ENCODE measurements at places on chromosomes 4 and X.

GRCh38 chr4:140743194-140743931, 12.8 kb downstream of the TBC1D9 start:
- no peak for DNase-seq

DNA sequence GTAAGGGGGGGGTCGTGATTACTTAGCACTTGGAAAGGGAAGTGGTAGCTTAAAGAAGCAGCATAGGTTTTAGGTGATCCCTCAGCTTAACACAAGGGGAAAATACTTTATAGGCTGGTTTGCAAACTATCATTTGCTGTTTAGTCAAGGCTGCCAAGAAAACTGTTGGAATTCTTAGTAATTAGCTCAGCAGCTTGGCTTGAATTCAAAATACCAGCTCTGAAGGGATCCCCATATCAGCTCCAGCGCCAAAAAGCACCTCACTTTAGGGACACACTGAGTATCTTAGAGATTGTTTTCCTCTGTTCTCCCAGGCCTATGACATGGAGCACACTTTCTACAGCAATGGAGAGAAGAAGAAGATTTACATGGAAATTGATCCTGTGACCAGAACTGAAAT, 8.8 kb downstream of the TNMD start:
- DNase-seq = no peak

- DNase-seq = no peak
Observed at GRCh38 chrX:135425026-135425965, 3.6 kb downstream of the SMIM10L2A start.

DNA sequence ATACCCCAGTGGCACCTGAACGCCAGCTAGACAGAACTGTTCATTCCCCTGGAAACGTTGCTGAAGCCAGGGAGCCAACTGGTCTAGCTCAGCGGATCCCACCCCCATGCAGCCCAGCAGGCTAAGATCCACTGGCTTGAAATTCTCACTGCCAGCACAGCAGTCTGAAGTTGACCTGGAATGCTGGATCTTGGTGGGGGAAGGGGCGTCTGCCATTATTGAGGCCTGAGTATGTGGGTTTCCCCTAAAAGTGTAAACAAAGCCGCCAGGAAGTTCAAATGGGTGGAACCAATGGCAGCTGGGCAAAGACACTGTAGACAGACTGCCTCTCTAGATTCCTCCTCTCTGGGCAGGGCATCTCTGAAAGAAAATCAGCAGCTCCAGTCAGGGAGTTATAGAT, 213.0 kb downstream of the NKX6-1 start:
- DNase-seq = no peak

GRCh38 chr4:118964891-118965411, 76.3 kb downstream of the SYNPO2 start:
- no peak for DNase-seq

- no peak for DNase-seq
Observed at GRCh38 chr4:122458625-122459024, 2.1 kb upstream of the IL2 start.

DNA sequence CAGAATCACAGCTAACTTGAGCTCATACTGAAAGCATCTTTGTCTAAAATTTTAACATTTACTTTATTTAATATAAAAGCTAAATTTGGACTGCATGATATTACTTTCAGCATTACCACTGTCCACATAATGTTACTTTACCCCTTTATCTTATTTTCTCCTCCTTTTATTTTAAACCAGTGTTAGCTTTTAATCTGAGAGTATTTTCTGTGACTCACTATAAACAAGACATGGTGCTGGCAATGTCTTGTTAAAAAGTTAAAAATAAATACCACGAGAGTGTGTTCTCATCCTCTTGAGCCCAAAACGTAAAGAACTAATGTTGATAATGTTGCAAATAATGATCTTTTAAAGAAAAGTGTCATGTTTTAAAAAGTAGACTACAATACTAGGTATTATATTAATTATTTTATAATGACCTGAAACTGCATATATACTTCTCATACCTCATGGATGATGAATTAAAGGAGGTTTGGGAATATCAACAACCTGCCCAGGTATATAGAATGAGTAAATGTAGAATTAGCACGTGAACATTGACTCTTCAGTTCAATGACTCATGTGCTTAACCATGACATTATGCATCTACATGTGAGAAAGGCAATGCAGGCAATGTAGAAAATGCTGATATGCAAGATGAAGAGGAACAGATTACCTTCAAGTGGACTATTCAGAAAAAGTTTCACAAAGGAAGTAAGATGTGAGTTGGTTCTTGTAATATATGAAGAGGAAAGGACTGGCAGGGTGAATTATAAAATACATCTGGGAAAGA, 454.1 kb upstream of the ADGRL3 start:
- DNase-seq = no peak

- DNase-seq = no peak
Observed at GRCh38 chr4:10198365-10198764, 81.8 kb upstream of the WDR1 start.

GRCh38 chr4:141127884-141128283, 5.4 kb downstream of the RNF150 start:
- DNase-seq = no peak

GRCh38 chrX:258291-259040, 22.7 kb upstream of the PLCXD1 start:
- no peak for DNase-seq

DNA sequence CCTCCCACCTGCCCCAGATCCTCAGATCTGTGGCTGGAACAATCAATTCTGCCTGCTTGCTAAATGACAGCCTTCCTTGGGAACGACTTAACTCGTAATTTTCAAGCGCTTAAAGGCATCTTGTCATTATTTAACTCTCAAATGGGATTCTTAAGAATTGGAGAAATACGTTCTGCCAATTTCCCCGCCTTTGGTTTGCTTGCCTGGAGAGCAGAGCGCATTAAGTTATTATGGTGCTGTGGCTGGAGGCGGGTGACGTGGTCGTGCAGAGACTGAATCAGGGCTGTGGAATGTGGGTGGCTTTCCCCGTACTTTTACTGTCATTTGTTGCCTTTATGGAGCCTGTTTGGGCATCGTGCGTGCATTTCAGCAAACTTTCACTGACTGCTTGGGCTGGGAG, 78.9 kb upstream of the PSAPL1 start:
- no peak for DNase-seq

- no peak for DNase-seq
Observed at GRCh38 chrX:10168226-10168625, 11.5 kb downstream of the CLCN4 start.

GRCh38 chr4:12409507-12410190, 981.0 kb upstream of the HS3ST1 start:
- DNase-seq = no peak

Measured in T47D (cell line).